ENCODE measurements at places on chromosomes 2 and 18. TPM values are rescaled to one million over a fixed set of nuclear protein-coding genes. Genes with fewer than 3 reads are reported as not detected.
A peak's percentile ranks its signal among the peaks of the same experiment; 100 is the strongest.

DNA sequence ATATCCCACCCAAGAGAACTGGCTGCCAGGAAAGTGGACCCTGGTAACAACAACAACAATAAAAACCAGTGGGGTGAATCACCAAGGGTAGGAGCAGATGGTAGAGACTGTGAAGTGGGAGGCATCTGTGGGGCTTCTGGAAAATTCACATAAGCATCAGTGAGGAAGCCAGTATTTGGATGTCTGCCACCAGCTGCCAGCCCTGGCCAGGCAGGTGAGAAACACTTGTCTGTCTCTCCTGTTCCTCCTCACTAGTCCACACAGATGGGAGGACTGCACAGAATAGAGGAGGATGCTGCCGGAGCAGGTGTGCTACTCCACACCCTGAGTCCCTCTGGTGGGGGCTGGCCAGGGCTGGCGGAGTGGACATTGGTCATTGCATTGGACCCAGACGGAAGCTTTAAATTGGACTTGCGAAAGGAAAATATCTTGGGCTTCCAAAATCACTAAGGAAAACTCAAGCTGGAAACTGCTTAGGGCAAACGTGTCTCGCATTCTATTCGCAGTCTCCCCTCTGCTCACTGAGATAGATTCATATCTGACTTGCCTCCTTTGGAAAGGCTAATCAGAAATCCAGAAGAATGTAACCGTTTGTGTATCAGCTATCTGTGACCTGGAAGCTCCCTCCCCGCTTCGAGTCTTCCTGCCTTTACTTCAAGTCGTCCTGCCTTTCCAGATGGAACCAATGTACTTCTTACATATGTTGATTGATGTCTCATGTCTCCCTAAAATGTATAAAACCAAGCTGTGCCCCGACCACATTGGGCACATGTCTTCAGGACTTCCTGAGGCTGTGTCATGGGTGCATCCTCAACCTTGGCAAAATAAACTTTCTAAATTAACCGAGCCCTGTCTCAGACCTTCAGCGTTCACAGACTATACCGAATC is 69.1 kb downstream of the NAB1 start:
- peaks cover 43% of the 10 kb centered on the region for H3K4me1 ChIP-seq
- peak overlapping the region; percentile 15 for H3K4me3 ChIP-seq
- no peaks in the 10 kb centered on the region for H3K27me3 ChIP-seq
- DNase-seq = peak; percentile 40
- H3K36me3 ChIP-seq = no peaks in the 10 kb centered on the region
- H3K27ac ChIP-seq = peak overlapping the region; percentile 96

- no peak for DNase-seq
- H3K36me3 ChIP-seq = no peaks in the 10 kb centered on the region
- peaks cover 36% of the 10 kb centered on the region for H3K4me1 ChIP-seq
- H3K27ac ChIP-seq = peak overlapping the region; percentile 95
- H3K4me3 ChIP-seq = no peak overlapping the region
Measured at GRCh38 chr2:113070606-113070975, 2.8 kb downstream of the IL1F10 start.

DNA sequence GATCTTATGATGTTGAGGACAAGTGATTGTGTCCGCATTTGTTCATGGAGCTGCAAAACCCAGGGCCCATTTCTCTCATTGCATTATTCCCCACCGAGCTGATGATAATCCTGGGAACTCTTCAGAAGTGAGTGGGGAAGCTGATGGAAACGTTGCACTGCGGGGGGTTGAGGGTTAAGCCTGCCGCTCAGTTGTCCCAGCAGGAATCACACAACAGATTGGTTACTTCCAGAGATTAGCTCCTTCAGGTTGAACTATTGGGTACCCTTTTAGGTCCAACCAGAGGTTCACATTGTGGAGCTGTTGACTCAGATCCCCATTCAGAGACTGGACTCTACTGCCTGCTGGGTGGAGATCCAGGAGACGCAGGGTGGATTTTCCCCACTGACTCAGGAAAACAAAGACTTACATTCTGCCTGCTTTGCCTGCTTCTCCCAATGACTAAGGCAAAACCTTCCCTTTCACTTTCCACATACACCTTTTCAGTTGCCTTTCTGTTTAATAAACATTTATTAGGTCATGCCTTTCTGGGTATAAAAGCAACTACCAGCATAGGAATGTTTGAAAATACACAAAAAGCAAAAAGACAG is 286.4 kb downstream of the TXNL1 start:
- H3K36me3 ChIP-seq = no peaks in the 10 kb centered on the region
- no peaks in the 10 kb centered on the region for H3K4me1 ChIP-seq
- H3K27me3 ChIP-seq = no peaks in the 10 kb centered on the region

The LIMS4 gene
- 0.33 TPM for total RNA-seq
